ENCODE measurements at places on chromosomes 3 and 15.

GRCh38 chr3:55631766-55632331, 144.7 kb upstream of the WNT5A start:
- no peak for DNase-seq

- no peak for DNase-seq
Measured at GRCh38 chr3:65354880-65355279, 667.1 kb upstream of the ADAMTS9 start.

- no peak for DNase-seq
Measured at GRCh38 chr3:99298661-99299060, 339.7 kb upstream of the COL8A1 start.

DNA sequence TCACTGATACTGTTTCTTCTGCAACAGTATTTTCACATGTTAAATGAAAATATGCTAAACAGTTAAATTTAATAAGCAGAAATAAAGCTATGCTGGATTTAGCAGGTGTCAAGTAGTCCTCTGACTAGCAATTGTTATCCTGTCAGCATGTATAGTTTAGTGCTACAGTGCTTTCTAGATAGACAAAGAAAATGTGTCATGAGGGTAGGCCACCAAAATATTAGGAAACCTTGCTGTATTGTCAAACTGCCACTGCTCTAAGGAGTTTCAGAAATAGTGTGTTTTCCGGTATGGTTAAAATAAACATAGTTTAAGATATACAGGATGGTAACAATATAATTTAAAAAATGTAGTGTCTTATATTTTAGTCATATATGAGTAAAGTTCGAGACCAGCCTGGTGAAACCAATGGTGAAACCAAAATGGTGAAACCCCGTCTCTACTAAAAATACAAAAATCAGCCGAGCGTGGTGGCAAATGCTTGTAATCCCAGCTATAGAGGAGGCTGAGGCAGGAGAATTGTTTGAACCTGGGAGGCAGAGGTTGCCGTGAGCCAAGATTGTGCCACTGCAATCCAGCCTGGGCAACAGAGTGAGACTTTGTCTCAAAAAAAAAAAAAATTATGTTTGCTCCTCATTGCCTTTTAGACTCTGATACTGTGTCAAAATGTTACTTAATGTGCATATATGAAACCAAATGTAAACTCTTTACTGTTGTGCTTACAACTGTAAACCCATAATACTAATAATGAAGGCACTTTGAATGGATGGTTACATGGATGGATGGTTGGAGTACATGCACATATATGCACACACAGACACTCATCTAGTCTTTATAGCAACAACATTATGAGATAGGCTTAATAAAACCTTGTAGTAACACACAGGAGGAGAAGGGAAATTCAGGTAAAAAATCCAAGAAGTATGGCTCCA, 204.8 kb downstream of the RSRC1 start:
- no peak for DNase-seq

DNA sequence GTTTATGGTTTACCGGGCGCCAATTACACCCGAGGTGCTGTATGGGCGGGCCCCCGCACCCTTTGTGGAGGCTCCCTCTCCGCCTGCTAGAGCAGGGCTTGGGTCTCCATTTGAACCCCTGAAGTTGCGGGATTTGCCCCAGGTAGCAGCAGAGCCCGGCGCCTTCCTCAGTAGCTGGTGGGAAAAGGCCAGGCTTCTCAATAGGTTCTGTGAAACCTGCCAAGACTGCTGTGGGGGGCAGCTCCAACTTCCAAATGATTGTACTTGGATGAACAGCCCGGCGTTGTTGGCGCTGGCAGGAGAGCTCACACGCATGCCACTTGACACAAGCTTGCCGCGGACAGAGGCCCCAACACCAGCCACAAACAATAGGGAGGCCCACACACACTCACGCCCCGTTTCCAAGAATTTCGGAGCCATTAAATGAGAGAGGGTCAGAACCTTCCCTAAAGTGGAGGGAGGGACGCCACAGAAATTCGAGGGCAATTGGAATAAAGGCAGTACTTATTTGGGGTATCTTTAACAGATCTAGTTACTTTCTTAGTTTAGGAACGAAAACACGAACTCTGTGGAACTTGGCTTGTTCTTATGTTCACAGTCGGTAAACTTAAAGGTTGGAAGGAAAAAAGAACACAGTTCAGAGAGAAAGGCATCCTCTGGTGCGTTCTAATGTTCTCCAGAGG, 1.4 kb downstream of the EPHB3 start:
- DNase-seq = peak; percentile 39

DNA sequence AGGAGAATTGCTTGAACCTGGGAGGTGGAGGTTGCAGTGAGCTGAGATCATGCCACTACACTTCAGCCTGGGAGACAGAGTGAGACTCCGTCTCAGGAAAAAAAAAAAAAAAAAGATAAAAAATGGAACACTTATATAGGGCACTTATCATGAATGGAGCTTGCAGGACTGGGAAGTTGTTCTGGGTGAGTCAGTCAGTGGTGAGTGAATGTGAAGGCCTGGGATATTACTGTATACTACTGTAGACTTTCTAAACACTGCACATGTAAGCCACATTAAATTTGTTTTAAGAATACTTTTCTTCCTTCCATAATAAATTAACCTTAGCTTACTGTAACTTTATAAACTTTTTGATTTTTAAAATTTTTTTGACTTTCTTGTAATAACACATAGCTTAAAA, 59.8 kb downstream of the SFMBT1 start:
- peak; percentile 19 for DNase-seq

- peak; percentile 40 for DNase-seq
Measured at GRCh38 chr15:34855893-34856292, 60.5 kb upstream of the ACTC1 start.

GRCh38 chr3:194265996-194266964, 84.8 kb downstream of the CPN2 start:
- no peak for DNase-seq

DNA sequence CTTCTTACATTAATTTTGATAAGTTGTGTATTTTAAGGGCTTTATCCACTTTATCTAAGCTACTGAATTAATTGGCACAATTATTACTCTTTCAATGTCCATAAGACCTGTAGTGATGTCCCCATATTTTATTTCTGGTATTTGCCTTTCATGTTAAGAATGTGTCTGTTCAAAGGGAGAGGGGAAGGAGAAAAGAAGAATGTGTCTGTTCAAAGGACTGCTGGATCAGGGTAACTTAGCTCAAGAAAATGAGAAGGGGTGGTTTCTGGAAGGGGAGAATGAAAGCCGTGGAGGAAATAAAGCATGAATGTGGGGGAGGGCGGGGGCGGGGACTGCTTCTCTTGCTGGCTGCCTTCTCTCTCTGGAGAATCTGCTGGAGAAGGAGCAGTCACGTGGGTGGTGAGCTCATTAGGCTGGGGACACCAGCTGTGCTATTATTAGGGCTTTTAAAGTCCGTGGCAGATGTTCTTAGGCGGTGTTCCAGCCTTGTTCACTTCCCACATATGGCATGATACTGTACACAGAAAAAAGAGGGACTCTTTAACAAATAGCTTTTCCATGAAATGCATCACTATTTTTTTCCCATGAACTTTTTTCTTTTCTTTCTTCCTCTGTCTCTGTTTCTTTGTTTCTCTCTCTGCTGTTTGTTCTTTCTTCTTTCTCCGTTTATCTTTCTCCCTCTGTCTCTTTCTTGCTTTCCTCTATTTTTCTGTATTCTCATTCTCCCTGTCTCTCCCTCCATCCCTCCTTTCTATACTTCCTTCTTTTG, 63.7 kb upstream of the ULK4 start:
- peak; percentile 99 for DNase-seq

GRCh38 chr15:78168608-78169007, 19.4 kb downstream of the IDH3A start:
- no peak for DNase-seq

- DNase-seq = peak; percentile 58
Measured at GRCh38 chr3:170383567-170383966, 26.1 kb downstream of the SKIL start.

GRCh38 chr15:72281713-72282112, 9.4 kb upstream of the PARP6 start:
- DNase-seq = no peak

Measured in EH (cell line).